ENCODE measurements at places on chromosomes 12 and 14.

DNA sequence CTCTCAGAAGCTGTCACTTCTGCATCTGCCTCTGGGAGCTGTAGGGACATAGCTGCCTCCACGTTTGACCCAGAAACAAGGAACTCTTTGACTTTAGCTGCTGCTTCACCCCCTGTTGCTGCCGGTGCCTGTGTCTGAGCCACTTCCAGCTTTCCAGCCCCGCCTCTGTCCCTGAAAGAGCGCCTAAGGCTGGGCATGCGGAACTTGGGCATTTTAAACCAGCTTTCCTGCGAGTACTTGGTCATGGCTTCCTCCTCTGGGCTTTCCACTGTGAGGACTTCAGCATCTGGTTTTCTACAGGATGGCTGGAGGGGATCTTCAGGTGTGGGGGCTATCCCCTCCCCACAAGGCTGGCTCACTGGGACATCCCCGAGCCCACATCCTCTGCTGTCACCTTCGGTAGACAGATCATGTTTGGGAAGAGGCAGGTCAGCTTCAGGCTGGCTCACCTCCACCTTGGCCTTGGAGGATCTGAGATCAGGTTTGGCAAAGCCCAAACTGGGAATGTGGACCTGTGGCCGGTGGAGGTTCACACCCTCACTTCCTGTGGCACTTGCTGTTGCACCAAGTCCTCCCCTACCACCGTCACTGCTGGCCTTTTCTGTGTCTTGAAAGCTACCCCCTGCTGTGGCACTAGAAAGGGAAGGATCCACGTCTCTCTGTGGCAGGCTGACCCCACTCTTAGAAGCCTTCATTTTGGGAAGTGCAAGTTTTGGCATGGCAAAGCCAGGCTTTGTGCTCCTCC lies 15.2 kb downstream of the PLD4 start:
- no peak for DNase-seq

- no peak for DNase-seq
These were observed 18.2 kb downstream of the CD9 start for GRCh38 chr12:6218347-6218925.

DNA sequence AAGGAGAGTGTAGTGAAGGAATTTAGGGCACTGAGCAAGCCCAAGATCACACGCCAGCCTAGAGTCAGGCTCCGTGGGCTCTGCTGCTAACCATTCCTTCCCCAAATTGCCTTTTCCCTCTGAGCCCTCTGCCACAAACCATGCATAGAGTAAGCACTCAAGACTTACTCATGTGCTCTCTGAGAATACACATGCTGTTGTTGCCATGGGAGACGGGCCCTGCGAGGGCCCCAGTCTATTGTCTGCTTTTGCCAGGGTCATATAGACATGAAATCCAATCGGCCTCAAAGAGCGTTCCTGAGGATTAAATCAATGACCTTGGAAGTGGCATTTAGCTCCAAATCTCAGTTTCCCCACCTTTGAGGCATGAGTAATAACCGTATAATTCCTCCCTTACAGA lies 48.7 kb upstream of the WSCD2 start:
- no peak for DNase-seq

DNA sequence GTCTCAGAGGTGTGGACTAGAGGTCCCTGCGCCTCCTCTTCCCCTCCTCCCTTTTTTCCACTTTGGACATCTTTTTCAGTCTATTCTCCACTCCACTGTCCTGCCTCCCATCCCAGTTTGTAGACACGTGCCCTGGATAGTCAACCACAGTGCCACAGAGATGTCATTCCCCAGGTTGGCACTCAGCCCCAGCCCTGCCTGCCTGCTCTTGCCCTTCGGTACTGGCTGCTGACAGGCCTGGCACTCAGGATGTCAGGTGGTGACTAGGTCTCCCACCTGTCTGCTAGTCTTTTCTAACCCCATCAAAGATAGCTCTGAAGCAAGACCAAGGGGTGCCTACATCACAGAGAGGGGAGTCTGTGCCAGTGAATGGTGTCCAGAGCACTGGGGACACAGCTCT lies 15.8 kb downstream of the KRT71 start:
- DNase-seq = no peak

DNA sequence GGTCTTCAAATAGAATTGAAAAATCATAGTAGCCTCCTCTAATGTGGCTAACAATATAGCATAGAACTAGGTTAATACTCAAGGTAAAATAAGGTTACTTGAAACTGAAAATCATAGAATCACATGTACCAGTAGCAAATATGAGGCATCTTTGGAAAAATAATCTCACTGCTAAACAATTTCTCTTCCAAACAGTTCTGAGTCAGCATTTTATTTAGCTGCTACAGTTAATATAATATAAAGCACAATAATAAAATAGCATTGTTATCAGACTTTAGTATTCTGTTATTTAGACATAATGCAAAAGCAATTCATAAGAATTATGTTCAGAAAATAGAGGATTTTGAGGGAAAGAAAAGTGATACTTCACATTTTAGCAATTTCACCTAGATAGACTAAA lies 35.0 kb downstream of the ERO1A start:
- no peak for DNase-seq

Data from frontal cortex (tissue), 4 donors.